Diencephalon (tissue), 1 donor: ENCODE measurements at places on chromosomes 6 and 20. TPM values are rescaled to one million over a fixed set of nuclear protein-coding genes. Genes with fewer than 3 reads are reported as not detected.

The PREX1 gene
- 36.7 TPM for total RNA-seq

The TRIM15 gene
- not detected for total RNA-seq

The TPD52L2 gene
- 30.0 TPM for total RNA-seq

The GJA1 gene
- 218 TPM for total RNA-seq

The DEFB123 gene
- total RNA-seq, result not detected

The IMPG1 gene
- not detected for total RNA-seq

The FOXF2 gene
- total RNA-seq, result 2.3 TPM

The HS3ST5 gene
- total RNA-seq, result 26.1 TPM

The PPP1R16B gene
- total RNA-seq, result 19.6 TPM

The FAXC gene
- total RNA-seq, result 44.8 TPM

The SUMO4 gene
- total RNA-seq, result 6.7 TPM

The PRRT1 gene
- total RNA-seq, result 0.69 TPM

The CFB gene
- 3.2 TPM for total RNA-seq

The APOM gene
- total RNA-seq, result 0.69 TPM

The CALHM4 gene
- 0.46 TPM for total RNA-seq

The ZNFX1 gene
- total RNA-seq, result 15.5 TPM

The SULF2 gene
- 52.6 TPM for total RNA-seq

The SLC32A1 gene
- total RNA-seq, result 34.4 TPM

The ZNF311 gene
- 5.8 TPM for total RNA-seq

The CNR1 gene
- 162 TPM for total RNA-seq

The SLC17A2 gene
- not detected for total RNA-seq

The KPNA5 gene
- 35.3 TPM for total RNA-seq

The IP6K3 gene
- total RNA-seq, result 0.46 TPM

The LRRC73 gene
- total RNA-seq, result 5.3 TPM

The TINAG gene
- not detected for total RNA-seq

The HLA-G gene
- total RNA-seq, result not detected

The ZNF391 gene
- 6.2 TPM for total RNA-seq

The NTSR1 gene
- total RNA-seq, result 2.1 TPM

The ARMC12 gene
- total RNA-seq, result not detected

The SNAP25 gene
- total RNA-seq, result 162 TPM

The NKAIN4 gene
- 48.0 TPM for total RNA-seq

The SLC24A3 gene
- total RNA-seq, result 50.5 TPM

The CDK19 gene
- 43.1 TPM for total RNA-seq

The NOX3 gene
- total RNA-seq, result not detected
